ENCODE measurements at places on chromosomes 11 and 22. TPM values are rescaled to one million over a fixed set of nuclear protein-coding genes. Genes with fewer than 3 reads are reported as not detected.

Gene SAA2
- not detected for total RNA-seq

Gene PPP6R3
- total RNA-seq, result 117 TPM

Gene TRPM5
- not detected for total RNA-seq

Gene MAJIN
- total RNA-seq, result not detected

Gene AGBL2
- 4.4 TPM for total RNA-seq

Gene SGSM1
- total RNA-seq, result not detected

Gene CFAP300
- 5.9 TPM for total RNA-seq

Gene NTM
- 97.8 TPM for total RNA-seq

Gene APOA4
- not detected for total RNA-seq

Gene HBE1
- total RNA-seq, result not detected

Gene FZD4
- total RNA-seq, result 7.9 TPM

Gene FGF19
- not detected for total RNA-seq

Gene HOATZ
- not detected for total RNA-seq

Gene RASGRP2
- total RNA-seq, result 1.0 TPM

Gene HEPACAM
- total RNA-seq, result under 0.01 TPM

Gene MYRF
- 6.4 TPM for total RNA-seq

Gene SDHAF2
- 70.5 TPM for total RNA-seq

Gene HTR3A
- total RNA-seq, result not detected

Gene IGF2
- total RNA-seq, result 60.7 TPM

Gene DCDC1
- total RNA-seq, result under 0.01 TPM

Gene UFD1
- 82.5 TPM for total RNA-seq

Gene KDM4E
- not detected for total RNA-seq

Gene OR10A3
- total RNA-seq, result not detected

Gene HMOX1
- 8.0 TPM for total RNA-seq

Gene FAM83F
- total RNA-seq, result not detected

Gene JHY
- 1.6 TPM for total RNA-seq

Gene OR5D14
- not detected for total RNA-seq

Gene OPCML
- total RNA-seq, result not detected

Gene CASP1
- total RNA-seq, result 32.0 TPM

Gene RBMXL2
- total RNA-seq, result not detected

Gene PANX2
- 0.86 TPM for total RNA-seq

Gene OSBP
- 77.7 TPM for total RNA-seq

Gene ABCC8
- not detected for total RNA-seq

Gene SLC5A1
- total RNA-seq, result not detected

Gene UPK3A
- not detected for total RNA-seq

Gene CABP4
- total RNA-seq, result not detected

Gene PRODH
- 0.44 TPM for total RNA-seq

Gene ZNF215
- 0.44 TPM for total RNA-seq

Gene GRK3
- 0.22 TPM for total RNA-seq

Gene OR51B4
- not detected for total RNA-seq

Gene CDKN1C
- total RNA-seq, result 1.7 TPM

Gene EXT2
- 162 TPM for total RNA-seq
